ENCODE measurements at places on chromosomes 4 and X. TPM values are rescaled to one million over a fixed set of nuclear protein-coding genes. Genes with fewer than 3 reads are reported as not detected.

GRCh38 chr4:117545039-117545438, 459.7 kb upstream of the TRAM1L1 start:
- no peak overlapping the region for H3K27ac ChIP-seq
- H3K27me3 ChIP-seq, result no peaks in the 10 kb centered on the region
- H3K4me1 ChIP-seq, result no peaks in the 10 kb centered on the region
- H3K36me3 ChIP-seq, result no peaks in the 10 kb centered on the region
- no peak for DNase-seq

DNA sequence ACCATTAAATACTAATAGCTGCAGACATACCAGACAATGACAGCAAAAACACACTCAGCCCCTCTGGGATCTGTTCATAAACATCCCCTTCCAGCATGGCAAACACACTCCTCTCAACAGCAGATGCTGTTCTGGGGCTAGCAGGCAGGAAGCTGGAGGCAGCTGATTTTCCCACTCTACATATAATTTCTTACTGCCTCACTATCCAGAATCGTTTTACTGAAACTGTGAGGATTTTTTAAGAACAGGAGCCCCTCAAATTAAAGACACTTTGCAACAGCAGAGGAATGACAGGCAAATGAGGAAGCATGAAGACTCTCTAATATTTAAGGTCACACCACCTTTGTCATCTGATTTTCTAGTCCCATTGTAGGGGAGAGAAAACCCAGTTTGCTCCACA, 2.2 kb downstream of the MAPK10 start:
- no peak overlapping the region for H3K4me3 ChIP-seq
- H3K27me3 ChIP-seq, result peaks cover 8% of the 10 kb centered on the region
- H3K36me3 ChIP-seq, result no peaks in the 10 kb centered on the region
- DNase-seq, result no peak
- H3K4me1 ChIP-seq, result peaks cover 11% of the 10 kb centered on the region

DNA sequence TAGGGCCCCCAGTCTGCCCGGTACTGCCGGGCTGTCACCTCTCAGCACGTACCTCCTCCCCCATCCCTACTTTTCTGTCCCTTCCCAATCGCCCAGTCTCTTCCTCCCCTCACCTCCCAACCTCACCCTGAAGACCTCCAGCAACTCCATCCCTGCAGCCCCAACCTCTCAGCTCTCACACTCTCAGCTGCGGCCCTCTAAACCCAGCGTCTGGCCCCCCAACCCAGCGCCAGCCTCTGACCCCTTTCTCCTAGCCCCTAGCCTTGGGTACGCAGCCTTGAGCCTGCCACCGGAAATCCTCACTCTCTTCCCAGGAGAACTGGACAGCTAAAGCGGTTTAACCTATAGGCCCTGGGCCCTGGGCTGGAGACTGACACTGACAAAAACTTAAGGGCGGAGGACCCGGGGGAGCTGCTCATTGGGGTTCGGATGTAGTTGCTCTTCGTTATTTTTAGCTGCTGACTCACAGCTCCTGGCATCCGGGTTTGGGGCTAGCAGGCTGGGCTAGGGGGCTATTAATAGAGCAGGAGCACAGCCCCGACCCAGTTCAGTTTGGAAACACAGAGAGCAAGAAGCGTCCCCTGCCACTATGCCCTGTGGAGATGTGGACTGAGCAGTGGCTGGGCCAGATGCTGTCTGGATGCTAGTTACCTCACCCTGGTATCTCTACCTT, 9.6 kb upstream of the DLG3 start:
- H3K27me3 ChIP-seq, result peaks cover 10% of the 10 kb centered on the region
- no peaks in the 10 kb centered on the region for H3K36me3 ChIP-seq
- peak overlapping the region; percentile 63 for H3K27ac ChIP-seq
- H3K4me1 ChIP-seq, result peaks cover 22% of the 10 kb centered on the region

GRCh38 chr4:121150003-121150402, 14.1 kb downstream of the TNIP3 start:
- H3K27me3 ChIP-seq, result no peaks in the 10 kb centered on the region
- H3K36me3 ChIP-seq, result peaks cover 13% of the 10 kb centered on the region
- H3K27ac ChIP-seq, result no peak overlapping the region
- peaks cover 28% of the 10 kb centered on the region for H3K4me1 ChIP-seq

DNA sequence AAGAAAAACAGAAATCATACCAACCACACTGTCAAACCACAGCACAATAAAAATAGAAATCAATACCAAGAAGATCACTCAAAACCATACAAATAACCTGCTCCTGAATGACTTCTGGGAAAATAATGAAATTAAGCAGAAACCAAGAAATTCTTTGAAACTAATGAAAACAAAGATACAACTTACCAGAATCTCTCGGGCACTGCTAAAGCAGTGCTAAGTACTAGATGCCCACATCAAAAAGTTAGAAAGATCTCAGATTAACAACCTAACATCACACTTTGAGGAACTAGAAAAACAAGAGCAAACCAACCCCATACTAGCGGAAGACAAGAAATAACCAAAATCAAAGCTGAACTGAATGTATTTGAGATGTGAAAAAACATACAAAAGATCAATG, 33.2 kb downstream of the AWAT2 start:
- H3K27ac ChIP-seq, result peak overlapping the region; percentile 6
- H3K27me3 ChIP-seq, result peaks cover 3% of the 10 kb centered on the region
- peak overlapping the region; percentile 57 for H3K4me3 ChIP-seq
- no peak for DNase-seq

- no peak overlapping the region for H3K4me3 ChIP-seq
- no peaks in the 10 kb centered on the region for H3K36me3 ChIP-seq
- H3K4me1 ChIP-seq, result no peaks in the 10 kb centered on the region
- no peak overlapping the region for H3K27ac ChIP-seq
- no peak for DNase-seq
- no peaks in the 10 kb centered on the region for H3K27me3 ChIP-seq
Observed at GRCh38 chrX:138690591-138690990, 20.9 kb downstream of the FGF13 start.

- no peaks in the 10 kb centered on the region for H3K27me3 ChIP-seq
- H3K36me3 ChIP-seq, result no peaks in the 10 kb centered on the region
- no peaks in the 10 kb centered on the region for H3K4me1 ChIP-seq
Observed at GRCh38 chrX:97039363-97040029, 155.8 kb downstream of the RPA4 start.

- peaks cover 16% of the 10 kb centered on the region for H3K4me1 ChIP-seq
- peaks cover 1% of the 10 kb centered on the region for H3K36me3 ChIP-seq
- H3K27me3 ChIP-seq, result peaks cover 2% of the 10 kb centered on the region
- H3K4me3 ChIP-seq, result no peak overlapping the region
- no peak for DNase-seq
Observed at GRCh38 chr4:75633846-75634245, 3.5 kb upstream of the CDKL2 start.

GRCh38 chr4:55122235-55122634, 3.2 kb downstream of the KDR start:
- H3K4me1 ChIP-seq, result peaks cover 5% of the 10 kb centered on the region
- no peak overlapping the region for H3K4me3 ChIP-seq

GRCh38 chr4:177351622-177352244, 42.1 kb downstream of the NEIL3 start:
- DNase-seq, result no peak
- H3K36me3 ChIP-seq, result peaks cover 39% of the 10 kb centered on the region
- no peak overlapping the region for H3K4me3 ChIP-seq
- H3K27ac ChIP-seq, result no peak overlapping the region
- H3K4me1 ChIP-seq, result no peaks in the 10 kb centered on the region
- no peaks in the 10 kb centered on the region for H3K27me3 ChIP-seq

- H3K36me3 ChIP-seq, result no peaks in the 10 kb centered on the region
- H3K4me3 ChIP-seq, result no peak overlapping the region
- no peak overlapping the region for H3K27ac ChIP-seq
- H3K4me1 ChIP-seq, result no peaks in the 10 kb centered on the region
- H3K27me3 ChIP-seq, result no peaks in the 10 kb centered on the region
Observed at GRCh38 chrX:142733327-142733726, 292.4 kb upstream of the SPANXN4 start.

DNA sequence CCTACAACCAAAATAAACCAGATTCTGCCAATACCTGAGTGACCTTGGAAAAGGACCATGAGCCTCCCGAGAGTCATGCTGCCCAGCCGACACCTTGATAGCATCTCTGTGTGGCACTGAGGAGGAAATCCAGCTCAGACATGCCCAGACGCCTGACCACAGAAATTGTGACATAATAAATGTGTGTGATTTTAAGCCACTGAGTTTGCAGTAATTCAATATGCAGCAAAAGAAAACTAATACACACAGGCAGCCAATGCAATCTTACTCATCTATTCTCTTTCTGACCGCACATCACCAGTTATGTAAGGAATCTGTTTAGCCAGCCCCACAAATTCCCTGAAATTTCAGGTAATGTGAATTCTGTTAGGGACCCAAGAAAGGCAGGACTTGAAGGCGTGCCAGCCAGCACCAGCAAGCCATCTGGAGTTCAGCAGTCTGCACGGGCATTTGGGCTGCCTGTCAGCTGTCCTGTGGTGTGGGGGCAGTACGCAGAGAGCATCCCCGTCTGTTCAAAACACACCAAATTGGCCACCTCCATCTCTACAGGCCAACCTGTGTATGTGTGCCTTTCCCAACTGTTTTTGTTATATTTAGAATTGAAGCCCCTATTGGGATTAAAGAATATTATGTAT, 176.4 kb downstream of the NLGN4X start:
- H3K36me3 ChIP-seq, result no peaks in the 10 kb centered on the region
- no peaks in the 10 kb centered on the region for H3K27me3 ChIP-seq
- H3K4me1 ChIP-seq, result no peaks in the 10 kb centered on the region
- DNase-seq, result no peak
- H3K4me3 ChIP-seq, result no peak overlapping the region

DNA sequence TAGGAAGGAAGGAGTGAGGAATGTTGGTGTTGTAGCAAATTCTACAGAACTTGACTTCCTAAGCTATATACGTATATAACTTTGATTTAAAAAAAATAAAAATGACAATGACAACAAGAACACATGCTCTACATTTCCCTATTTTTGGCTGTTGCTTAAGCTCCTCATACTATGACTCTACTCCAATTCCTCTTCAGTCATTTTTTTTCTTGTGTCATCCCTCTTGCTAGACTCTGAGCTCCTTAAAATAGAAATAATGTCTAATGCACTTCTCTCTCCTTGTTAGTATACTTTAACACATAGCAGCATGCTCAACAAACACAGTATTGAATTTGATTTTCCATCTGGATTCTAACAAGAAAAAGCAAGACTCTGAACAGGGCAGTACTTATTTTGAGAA, 144.0 kb downstream of the HDX start:
- DNase-seq, result no peak
- no peaks in the 10 kb centered on the region for H3K36me3 ChIP-seq
- no peaks in the 10 kb centered on the region for H3K4me1 ChIP-seq
- H3K4me3 ChIP-seq, result no peak overlapping the region

Gene SLC25A43
- 7.3 TPM for total RNA-seq

Gene VCX3B
- not detected for total RNA-seq

Gene CCSER1
- not detected for total RNA-seq

Gene UGT2B11
- not detected for total RNA-seq

Gene ADAM29
- total RNA-seq, result not detected

Gene DSPP
- not detected for total RNA-seq

Gene GAGE12J
- not detected for total RNA-seq

Gene VEGFC
- not detected for total RNA-seq

Gene PABPC4L
- total RNA-seq, result not detected

Gene SLC10A4
- total RNA-seq, result 0.17 TPM

All from activated naive CD8-positive, alpha-beta T cell treated with anti-CD3 and anti-CD28 coated beads, Interleukin-2, amount 10 ng/mL, durations not matched to agents 7 days and 5 days (primary cell).